Uterus (tissue), 4 donors: ENCODE measurements at places on chromosomes 11 and 22. TPM values are rescaled to one million over a fixed set of nuclear protein-coding genes. Genes with fewer than 3 reads are reported as not detected.
A peak's percentile ranks its signal among the peaks of the same experiment; 100 is the strongest.

The ALX4 gene
- total RNA-seq = not detected

- no peaks in the 10 kb centered on the region for H3K27me3 ChIP-seq
- H3K4me1 ChIP-seq = no peaks in the 10 kb centered on the region
- no peak overlapping the region for H3K27ac ChIP-seq
- H3K36me3 ChIP-seq = no peaks in the 10 kb centered on the region
These were observed 13.2 kb upstream of the C1QTNF4 start for GRCh38 chr11:47607380-47607779.

The DCUN1D5 gene
- total RNA-seq = 21.8 TPM

- no peaks in the 10 kb centered on the region for H3K27me3 ChIP-seq
- H3K4me3 ChIP-seq = no peak overlapping the region
- H3K4me1 ChIP-seq = no peaks in the 10 kb centered on the region
- H3K36me3 ChIP-seq = no peaks in the 10 kb centered on the region
- DNase-seq = no peak
These were observed 3.4 kb upstream of the DPP3 start for GRCh38 chr11:66476841-66477251.

The CNIH2 gene
- total RNA-seq = 1.2 TPM

DNA sequence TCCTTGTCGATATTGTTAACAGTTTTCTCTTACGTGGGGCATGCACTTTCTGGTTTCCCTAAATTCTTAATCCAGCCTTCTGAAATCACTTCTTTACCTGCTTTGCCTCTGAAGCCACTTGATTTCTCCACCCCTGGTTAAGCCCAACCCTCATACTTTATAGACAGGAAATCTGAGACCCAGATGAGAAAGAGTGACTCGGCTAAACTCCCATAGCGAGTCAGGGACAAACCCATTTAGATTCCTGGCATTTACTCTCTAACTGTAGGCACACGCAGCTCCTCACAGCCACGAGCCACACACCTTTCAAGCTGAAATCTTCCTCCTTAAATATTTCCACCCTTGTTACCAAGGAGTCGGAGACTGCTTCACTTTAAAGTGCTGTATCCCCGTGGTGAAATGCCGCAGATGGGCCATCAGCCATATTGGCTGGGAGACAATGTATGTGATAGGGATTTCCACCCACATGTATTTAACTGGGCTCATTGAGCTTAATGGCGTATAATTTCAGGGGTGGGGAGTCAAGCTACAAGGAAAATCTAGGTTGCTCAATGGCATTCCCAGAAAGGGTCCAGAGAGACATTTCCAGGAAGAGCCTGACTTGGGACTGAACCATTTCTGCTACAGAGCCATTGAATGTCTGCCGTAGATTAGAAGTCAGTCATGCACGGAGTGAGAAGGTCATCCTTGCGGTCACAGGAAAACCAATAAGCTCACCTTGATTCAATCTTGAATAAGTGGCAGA lies 49.9 kb upstream of the GRK3 start:
- no peak overlapping the region for H3K27ac ChIP-seq
- H3K36me3 ChIP-seq = no peaks in the 10 kb centered on the region
- H3K4me1 ChIP-seq = no peaks in the 10 kb centered on the region
- no peaks in the 10 kb centered on the region for H3K27me3 ChIP-seq
- H3K4me3 ChIP-seq = no peak overlapping the region

The C11orf91 gene
- total RNA-seq = not detected

GRCh38 chr22:39525658-39525975 lies 5.3 kb downstream of the ATF4 start:
- H3K27me3 ChIP-seq = no peaks in the 10 kb centered on the region
- DNase-seq = no peak
- no peak overlapping the region for H3K27ac ChIP-seq

The OR2AG1 gene
- total RNA-seq = not detected

DNA sequence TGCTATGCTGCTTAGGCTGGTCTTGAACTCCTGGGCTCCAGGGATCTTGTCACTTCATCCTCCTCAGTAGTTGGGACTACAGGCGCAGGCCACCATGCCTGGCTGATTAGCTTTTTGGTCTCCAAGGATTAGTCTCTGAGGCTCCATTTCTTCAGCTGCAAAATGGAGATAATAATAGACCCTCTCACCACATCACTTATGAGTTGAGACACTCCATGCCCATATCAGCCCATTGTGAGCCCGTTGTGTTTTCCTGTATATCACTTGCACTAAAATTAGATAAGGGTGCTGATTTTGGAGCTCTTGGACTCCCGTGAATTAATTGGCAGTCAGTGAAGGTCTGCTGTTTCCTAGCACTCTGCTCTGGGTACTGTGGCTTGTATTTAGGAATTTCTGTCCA lies 36.0 kb downstream of the DEPDC5 start:
- DNase-seq = no peak
- no peaks in the 10 kb centered on the region for H3K36me3 ChIP-seq
- no peaks in the 10 kb centered on the region for H3K4me1 ChIP-seq
- no peak overlapping the region for H3K27ac ChIP-seq
- no peaks in the 10 kb centered on the region for H3K27me3 ChIP-seq

- no peaks in the 10 kb centered on the region for H3K4me1 ChIP-seq
- no peak overlapping the region for H3K27ac ChIP-seq
- H3K27me3 ChIP-seq = no peaks in the 10 kb centered on the region
- H3K4me3 ChIP-seq = no peak overlapping the region
These were observed 38.8 kb downstream of the FLI1 start for GRCh38 chr11:128732471-128733277.

DNA sequence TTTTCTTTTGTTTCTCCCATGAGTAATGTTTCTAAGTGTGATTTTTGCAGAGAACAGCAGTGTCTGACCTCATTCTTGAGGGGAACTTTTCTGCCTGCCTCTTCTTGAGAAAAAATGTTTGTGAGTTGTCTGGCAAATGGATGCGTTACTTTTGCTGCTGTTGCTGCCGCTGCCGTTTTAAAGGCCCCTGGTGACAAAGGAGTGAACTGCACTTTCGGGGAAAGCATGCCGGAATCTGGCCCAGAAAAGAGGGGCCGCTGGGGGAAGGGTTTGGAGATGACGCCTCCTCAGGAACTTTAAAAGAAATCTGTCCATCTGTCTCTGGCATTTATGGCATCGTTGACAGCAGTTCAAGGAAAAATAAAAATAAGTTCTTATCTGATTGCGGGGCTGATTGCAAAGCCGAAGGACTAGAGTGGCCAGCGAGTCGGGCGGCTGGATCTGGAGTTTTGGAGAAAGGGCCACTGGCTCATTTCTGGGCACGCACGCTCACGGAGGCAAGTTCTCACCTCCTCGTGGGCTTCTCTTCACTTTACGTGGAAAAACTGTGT lies 16.5 kb downstream of the ZBTB16 start:
- peak overlapping the region; percentile 89 for H3K27ac ChIP-seq
- H3K36me3 ChIP-seq = no peaks in the 10 kb centered on the region
- peak overlapping the region; percentile 14 for H3K4me3 ChIP-seq

The LUZP2 gene
- not detected for total RNA-seq

DNA sequence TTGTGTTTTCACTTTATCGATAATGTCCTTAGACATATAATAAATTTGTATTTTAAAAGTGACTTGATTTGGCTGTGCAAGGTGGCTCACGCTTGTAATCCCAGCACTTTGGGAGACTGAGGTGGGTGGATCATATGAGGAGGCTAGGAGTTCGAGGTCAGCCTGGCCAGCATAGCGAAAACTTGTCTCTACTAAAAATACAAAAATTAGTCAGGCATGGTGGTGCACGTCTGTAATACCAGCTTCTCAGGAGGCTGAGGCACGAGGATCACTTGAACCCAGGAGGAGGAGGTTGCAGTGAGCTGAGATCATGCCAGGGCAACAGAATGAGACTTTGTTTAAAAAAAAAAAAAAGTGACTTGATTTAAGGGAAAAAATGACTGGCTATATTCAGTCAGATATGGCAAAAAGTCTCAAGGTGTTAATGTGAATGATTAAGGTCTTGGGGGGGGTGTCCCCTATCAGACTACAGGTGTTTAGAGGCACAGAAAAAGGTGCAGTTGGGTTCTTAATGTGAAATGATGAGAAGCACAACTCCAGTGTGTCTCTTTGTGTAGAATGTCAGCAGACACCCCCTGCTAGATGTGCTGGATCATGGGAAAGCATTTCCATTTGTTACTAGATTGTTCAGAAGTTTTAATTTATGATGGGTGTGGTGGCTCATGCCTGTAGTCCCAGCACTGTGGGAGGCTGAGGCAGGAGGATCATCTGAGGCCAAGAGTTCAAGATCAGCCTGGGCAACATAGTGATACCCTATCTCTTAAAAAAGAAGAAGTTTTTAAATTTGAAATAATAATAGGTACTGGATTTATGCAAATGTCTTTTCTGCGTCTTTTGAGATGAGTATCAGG lies 17.0 kb downstream of the NEAT1 start:
- peaks cover 9% of the 10 kb centered on the region for H3K4me1 ChIP-seq
- H3K27me3 ChIP-seq = no peaks in the 10 kb centered on the region
- H3K27ac ChIP-seq = peak overlapping the region; percentile 47
- H3K4me3 ChIP-seq = no peak overlapping the region
- peak; percentile 8 for DNase-seq

- DNase-seq = no peak
- H3K36me3 ChIP-seq = no peaks in the 10 kb centered on the region
- H3K27ac ChIP-seq = no peak overlapping the region
- H3K4me3 ChIP-seq = no peak overlapping the region
- H3K4me1 ChIP-seq = no peaks in the 10 kb centered on the region
- H3K27me3 ChIP-seq = no peaks in the 10 kb centered on the region
These were observed 19.1 kb upstream of the SLC22A25 start for GRCh38 chr11:63262547-63262946.

GRCh38 chr11:63838150-63838677 lies 696 bp upstream of the MARK2 start:
- peak overlapping the region; percentile 97 for H3K4me3 ChIP-seq
- H3K27me3 ChIP-seq = no peaks in the 10 kb centered on the region
- DNase-seq = no peak
- peak overlapping the region; percentile 90 for H3K27ac ChIP-seq
- peaks cover 8% of the 10 kb centered on the region for H3K4me1 ChIP-seq
- H3K36me3 ChIP-seq = no peaks in the 10 kb centered on the region

- H3K4me3 ChIP-seq = no peak overlapping the region
- no peak for DNase-seq
- no peaks in the 10 kb centered on the region for H3K27me3 ChIP-seq
- H3K36me3 ChIP-seq = no peaks in the 10 kb centered on the region
- H3K27ac ChIP-seq = no peak overlapping the region
- H3K4me1 ChIP-seq = no peaks in the 10 kb centered on the region
These were observed 10.3 kb upstream of the POLD3 start for GRCh38 chr11:74581954-74582547.

DNA sequence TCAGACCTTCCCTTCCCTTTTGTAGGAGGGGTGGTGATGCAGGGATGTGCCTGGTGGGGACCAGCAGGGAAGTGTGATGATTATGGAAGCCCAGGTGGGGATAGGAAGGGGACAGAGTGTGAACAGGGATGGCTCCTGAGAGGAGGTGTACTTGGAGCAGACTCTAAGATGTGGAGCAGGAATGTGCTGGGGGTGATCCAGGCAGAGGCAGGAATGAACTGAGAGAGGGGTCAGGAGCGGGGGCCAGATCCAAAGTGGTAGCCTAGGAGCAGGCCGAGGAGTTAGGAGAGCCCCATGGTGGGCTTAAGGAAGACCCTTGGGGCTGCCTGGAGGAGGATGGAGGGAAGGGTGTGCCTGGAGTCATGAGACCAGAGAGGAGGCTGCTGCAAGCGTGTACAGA lies 3.7 kb downstream of the NPTXR start:
- no peak overlapping the region for H3K4me3 ChIP-seq
- H3K4me1 ChIP-seq = no peaks in the 10 kb centered on the region
- no peak overlapping the region for H3K27ac ChIP-seq
- H3K27me3 ChIP-seq = no peaks in the 10 kb centered on the region

The OR51B4 gene
- total RNA-seq = not detected

The GAS2L1 gene
- total RNA-seq = 2.4 TPM

The DEFB131B gene
- total RNA-seq = not detected

DNA sequence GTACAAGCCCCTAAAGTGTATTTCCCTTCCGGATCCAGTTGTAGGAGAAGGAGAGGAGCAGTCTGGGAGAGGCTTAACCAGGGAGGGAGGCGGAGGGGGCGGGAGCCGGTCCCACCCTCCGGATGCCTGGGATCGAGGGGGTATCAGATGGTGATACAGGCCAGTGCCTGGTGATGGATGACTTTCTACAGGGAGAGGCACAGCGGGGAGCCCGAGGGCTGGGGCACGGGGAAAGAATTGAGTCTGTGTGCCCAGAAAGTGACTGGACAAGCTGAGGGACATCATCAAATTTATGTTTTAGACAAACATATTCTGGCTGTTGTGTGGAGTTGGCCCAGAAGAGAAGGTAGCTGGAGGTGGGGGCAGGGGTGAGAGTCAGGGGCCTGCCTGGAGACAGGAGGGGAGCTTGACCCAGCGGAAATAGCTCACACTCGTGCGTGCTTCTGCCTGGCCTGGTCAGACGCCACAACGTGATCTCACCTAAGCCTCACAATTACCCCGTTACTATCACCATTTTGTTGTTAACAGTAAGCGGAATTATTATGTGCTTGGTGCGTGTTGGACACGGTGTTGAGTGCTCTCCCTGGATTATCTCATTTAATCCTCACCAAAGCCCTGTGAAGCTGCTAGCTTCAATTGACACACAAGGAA lies 42.4 kb downstream of the AMPD3 start:
- no peak overlapping the region for H3K27ac ChIP-seq
- no peak overlapping the region for H3K4me3 ChIP-seq
- no peak for DNase-seq
- H3K27me3 ChIP-seq = no peaks in the 10 kb centered on the region
- no peaks in the 10 kb centered on the region for H3K4me1 ChIP-seq

The DEUP1 gene
- total RNA-seq = not detected

The PATE2 gene
- not detected for total RNA-seq

The OR52N4 gene
- not detected for total RNA-seq

- H3K27me3 ChIP-seq = no peaks in the 10 kb centered on the region
- H3K4me1 ChIP-seq = no peaks in the 10 kb centered on the region
- no peak overlapping the region for H3K27ac ChIP-seq
- DNase-seq = peak; percentile 64
- no peak overlapping the region for H3K4me3 ChIP-seq
These were observed 27.8 kb upstream of the ZNRF3 start for GRCh38 chr22:28855355-28856094.

The PHLDA2 gene
- 5.2 TPM for total RNA-seq

The TTC36 gene
- not detected for total RNA-seq

GRCh38 chr11:95156133-95156721 lies 66.6 kb downstream of the ENDOD1 start:
- DNase-seq = no peak
- peak overlapping the region; percentile 82 for H3K27ac ChIP-seq
- no peak overlapping the region for H3K4me3 ChIP-seq
- peaks cover 10% of the 10 kb centered on the region for H3K4me1 ChIP-seq
- H3K27me3 ChIP-seq = no peaks in the 10 kb centered on the region

GRCh38 chr22:33842421-33843094 lies 77.7 kb downstream of the LARGE1 start:
- no peaks in the 10 kb centered on the region for H3K27me3 ChIP-seq

The ACRV1 gene
- total RNA-seq = not detected
